ENCODE measurements at places on chromosomes 6 and 20. TPM values are rescaled to one million over a fixed set of nuclear protein-coding genes. Genes with fewer than 3 reads are reported as not detected.

GRCh38 chr6:89952686-89953085 lies 58.4 kb downstream of the GJA10 start:
- no peak for DNase-seq
- H3K4me3 ChIP-seq, result no peak overlapping the region
- no peaks in the 10 kb centered on the region for H3K27me3 ChIP-seq
- no peaks in the 10 kb centered on the region for H3K36me3 ChIP-seq
- H3K27ac ChIP-seq, result no peak overlapping the region
- H3K4me1 ChIP-seq, result no peaks in the 10 kb centered on the region

GRCh38 chr20:60327971-60328660 lies 369.9 kb downstream of the CDH26 start:
- H3K36me3 ChIP-seq, result no peaks in the 10 kb centered on the region
- no peak for DNase-seq
- no peaks in the 10 kb centered on the region for H3K4me1 ChIP-seq

- peaks cover under 1% of the 10 kb centered on the region for H3K36me3 ChIP-seq
- no peak overlapping the region for H3K27ac ChIP-seq
- peaks cover 3% of the 10 kb centered on the region for H3K4me1 ChIP-seq
- no peaks in the 10 kb centered on the region for H3K27me3 ChIP-seq
- no peak for DNase-seq
- H3K4me3 ChIP-seq, result no peak overlapping the region
Measured at GRCh38 chr6:125793863-125794262, 3.1 kb downstream of the NCOA7 start.

Gene TRIM40
- not detected for total RNA-seq

Gene CRIP3
- total RNA-seq, result 2.2 TPM
